SW 1271 (cell line): ENCODE measurements at places on chromosomes 1 and 21.

GRCh38 chr1:212167098-212167497, 118.1 kb upstream of the PPP2R5A start:
- no peak for DNase-seq

DNA sequence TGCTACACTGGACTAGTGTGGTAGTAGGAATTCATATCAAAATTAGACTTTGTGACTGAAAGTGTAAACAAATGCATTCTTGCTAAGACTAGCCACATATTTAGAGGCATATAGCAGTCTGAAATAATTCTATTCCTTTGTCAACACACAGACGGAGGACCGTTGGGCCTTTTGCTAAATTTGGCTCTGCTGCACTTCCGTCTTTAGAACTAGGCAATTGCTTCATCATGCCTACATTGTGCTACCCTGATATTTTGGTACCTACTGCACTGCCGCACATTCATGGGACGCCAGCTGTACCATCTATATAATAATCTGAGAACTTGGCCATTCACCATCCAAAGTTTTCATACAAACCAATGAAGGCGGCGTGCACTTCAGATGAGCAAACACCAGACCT, 346.8 kb downstream of the KIF26B start:
- DNase-seq = no peak

DNA sequence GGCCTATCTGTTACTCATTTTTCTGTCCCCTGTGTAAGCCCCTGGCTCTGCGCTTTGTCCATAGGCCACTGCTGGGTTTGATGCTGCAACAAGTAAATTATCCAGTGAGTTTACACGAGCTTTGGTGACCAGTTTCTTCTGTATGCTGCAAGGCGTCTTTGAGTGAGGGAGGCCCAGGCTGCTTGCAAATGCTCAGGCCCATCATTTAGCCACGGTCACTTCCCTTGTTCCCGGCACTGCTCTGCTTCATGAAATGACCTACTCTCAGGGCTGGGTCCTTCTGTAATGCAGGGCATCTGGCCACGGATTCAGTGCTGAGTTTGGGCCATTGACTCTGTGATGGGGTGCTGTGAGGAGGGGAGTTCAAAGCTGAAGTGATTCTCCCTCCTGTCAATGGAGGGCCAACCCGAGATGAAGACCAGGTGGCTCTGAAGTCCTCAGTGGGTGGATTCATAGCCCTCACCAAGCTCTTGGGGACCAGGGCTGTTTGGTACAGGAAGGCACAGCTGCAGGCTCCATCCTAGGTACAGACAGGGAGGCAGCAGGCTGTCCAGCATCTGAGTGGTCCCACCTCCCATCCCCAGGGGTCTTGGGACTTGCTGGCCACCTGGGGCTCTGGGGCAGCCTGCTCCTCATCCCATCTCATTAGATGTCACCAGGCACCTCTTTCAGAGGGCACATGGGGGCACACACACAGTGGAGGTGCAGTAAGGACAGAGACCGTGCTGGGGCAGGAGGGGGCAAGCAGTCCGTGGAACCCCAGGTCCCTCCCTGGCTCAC, 21.7 kb downstream of the LHX4 start:
- no peak for DNase-seq

DNA sequence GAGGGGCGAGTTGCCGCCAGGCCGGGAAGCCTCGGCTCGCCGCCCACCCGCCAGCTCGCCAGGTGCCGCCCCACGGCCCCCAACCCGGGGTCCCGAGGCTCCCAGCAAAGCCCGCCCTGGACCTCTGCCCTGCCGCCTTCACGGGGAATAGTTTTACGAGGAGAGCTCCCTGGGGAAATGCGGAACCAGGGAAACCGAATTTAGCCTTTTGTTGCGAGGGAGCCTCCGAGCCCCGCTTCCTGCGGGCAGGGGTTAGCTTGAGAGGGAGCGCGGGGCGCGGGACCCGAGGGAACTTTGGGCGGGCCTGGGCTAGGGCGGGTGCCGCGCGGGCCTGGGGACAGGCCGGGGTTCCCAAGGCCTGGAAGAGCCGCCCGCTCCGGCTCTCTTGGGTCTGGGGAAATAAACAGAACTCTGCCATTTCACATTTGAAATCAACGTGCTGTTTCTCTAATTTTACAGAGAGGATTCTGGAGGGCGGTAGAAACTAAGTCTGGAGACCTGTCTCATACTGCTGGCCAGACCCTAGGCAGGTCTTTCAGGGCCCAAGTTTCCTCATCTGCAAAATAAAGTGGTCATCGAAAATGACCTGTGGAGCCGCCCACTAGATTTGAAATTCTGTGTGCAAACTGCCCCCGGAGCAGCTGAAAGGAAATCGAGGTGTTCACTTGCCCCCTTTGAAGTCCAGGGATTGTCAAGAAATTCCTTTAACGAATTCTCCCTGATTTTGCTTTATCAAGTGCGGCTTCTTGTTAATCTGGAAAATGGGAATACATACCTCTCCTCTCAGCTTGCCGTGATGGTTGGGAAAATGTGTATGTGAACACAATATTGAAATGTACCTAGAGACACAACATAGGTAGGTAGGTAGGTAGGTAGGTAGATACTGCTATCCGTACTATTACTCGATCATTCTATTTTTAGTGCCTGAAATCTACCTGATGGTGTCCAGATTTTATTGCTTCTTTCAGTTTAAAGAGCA, 749 bp upstream of the GLUL start:
- no peak for DNase-seq
